ENCODE measurements at places on chromosomes 11 and 22.

DNA sequence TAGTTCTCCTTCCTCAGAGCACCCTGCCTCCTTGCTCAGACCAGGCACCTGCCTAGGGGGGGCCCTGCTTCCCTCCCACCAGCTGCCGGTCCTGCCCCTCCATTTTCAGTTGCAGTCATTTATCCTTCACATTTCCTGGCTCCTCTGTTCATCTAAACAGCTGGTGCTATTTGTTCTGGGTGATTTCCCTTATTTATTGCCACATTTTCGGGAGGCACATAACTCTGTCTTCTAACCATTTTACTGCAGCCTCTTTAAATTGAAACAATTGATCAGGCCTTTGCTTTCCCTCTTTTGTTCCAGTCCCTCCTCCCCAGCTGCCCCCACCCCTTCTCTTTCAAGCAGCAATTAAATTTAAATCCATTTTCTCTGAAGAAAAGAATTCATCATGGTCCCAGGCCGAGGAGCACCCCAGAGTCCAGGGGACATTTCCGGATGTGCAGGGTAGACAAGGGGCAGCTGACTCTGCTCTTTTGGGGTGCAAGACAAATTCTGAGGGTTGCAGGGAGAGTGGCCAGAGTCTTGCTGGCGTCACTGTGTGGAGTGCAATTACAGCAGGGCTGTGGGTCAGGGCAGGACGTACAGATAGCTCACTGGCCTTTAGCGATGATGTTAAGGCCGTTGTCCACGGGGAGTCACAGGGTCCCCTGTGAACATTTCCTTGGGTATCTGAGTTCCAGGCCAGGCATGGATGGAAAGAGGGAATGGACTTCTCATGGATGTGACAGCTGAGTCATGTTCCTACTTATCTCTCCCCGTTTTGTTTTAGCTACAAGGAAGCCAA, 476.4 kb downstream of the TBC1D22A start:
- DNase-seq: no peak

DNA sequence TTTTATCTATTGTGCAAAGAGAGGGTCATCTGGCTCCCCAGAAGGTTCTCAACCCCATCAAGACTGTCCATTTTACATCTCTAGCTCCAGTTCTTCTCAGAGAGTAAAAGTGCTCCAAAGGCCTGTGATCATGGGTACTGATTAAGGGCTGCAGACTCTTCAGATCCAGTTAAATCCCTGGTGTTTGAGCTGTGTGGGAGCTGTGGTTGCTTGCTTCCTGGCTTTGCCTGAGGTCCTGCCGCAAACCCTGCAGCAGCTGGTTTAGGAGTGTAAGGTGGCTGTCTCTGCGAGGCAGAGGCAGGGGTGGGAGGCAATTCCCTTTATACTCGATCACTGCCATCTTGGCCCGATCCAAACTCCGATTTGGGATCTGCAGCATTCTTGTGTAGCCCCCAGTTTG, 1.2 kb downstream of the MRPL17 start:
- DNase-seq: no peak

DNA sequence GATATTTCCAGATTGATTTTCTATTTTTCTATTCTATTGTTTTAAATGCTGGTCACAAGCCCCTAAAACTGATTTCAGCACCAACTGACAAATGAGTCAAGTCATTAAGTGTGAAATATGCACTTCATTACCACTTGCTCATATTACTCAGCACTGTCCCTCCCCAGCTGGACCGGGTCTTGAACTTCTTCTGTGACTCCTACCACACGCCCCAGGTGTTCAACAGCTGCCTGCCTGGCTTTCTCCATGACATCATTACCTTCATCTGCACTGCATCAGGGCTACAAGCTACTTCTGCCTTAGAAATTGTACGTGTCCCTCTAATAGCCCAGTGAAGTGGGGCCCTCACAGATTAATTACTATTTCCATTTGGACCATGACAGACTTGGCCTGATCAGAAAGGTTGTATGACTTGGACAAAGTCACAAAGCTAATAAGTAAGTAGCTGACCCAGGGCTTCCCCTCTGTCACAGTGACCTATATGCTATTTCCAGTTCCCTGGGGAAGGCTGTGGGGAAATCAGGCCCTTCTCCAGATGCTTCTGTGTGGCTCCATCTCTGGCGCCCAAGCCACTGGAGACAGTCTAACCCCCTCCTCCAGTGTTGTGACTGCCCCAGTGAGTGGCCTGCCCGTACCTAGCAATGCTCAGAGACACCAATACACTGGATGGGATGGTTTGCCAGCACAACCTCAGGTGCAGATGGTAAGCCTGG, 18.1 kb downstream of the TBC1D10A start:
- no peak for DNase-seq

- DNase-seq: peak; percentile 20
Measured at GRCh38 chr11:62909107-62909894, 11.9 kb downstream of the CHRM1 start.

- no peak for DNase-seq
Measured at GRCh38 chr11:1970956-1971355, 23.8 kb downstream of the MRPL23 start.

- peak; percentile 85 for DNase-seq
Measured at GRCh38 chr11:46345131-46345597, 2.1 kb upstream of the DGKZ start.

DNA sequence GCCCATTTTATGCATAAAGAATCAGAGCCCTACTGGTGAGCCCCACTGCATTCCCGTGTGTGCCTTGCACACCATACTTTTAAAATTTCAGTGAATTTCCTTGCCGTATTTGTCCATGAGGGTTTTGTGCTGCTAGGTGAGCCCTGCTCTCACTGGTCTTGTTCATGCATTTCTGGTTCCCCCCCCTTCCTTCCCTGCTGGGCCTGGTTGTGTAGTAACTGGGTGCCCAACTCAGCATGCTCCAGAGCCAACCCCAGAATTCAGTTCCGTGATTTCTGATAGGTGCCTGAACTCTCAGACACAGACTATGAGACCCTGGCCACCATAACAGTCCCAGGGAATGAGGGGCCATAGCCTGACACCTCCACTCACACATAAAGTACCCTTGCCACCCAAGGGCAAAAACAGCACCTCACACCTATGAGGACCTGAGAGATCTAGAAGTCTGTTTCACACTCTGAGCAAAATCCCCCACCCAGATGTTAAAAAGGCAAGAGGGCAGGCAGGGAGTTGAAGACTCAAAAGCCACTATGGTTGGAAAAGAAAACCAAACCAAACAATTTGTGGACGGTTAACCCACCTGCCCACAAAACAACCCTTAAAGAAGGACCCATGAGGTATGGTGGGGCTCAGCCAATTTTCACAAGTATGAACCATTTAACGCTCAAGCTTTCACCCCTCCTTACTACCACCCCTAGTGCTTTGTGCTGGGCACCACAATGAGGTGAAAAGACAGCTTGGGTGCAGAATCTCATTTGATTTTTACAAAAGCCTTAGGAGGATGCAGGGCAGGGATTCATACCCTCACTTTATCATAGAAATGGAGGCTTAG, 16.8 kb upstream of the IL10RA start:
- no peak for DNase-seq

DNA sequence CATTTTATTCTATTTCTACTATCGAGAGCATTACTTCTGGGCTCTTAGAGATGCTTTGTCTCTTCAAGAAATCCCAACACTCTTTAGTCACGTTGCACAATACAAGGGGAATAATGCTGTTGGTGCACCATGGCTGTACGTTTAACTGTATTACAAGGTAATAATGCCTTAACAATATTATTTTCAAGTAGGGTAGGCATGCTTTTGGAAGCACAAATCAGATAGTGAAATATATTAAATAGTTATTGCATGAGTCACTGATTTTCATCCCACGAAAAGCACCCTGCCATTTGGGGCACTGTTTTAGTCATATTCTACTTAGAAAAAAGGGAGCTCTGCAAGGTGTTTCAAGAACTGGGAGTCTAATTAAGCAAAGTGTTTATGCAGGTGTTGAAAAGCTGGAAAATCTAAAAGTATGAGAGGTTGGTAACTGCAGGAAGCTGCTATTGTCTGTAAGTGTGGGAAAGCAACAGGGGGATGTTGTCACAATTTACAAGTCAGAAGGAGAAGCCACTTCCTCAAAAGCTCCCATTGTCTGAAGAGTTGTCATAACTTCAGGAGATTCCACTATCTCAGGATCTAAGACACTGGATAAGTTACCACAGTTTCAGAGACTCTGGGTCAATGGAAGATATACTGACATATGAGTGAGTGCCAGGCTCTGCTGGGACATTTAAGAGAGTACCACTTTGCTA, 218.2 kb downstream of the JRKL start:
- DNase-seq: no peak

DNA sequence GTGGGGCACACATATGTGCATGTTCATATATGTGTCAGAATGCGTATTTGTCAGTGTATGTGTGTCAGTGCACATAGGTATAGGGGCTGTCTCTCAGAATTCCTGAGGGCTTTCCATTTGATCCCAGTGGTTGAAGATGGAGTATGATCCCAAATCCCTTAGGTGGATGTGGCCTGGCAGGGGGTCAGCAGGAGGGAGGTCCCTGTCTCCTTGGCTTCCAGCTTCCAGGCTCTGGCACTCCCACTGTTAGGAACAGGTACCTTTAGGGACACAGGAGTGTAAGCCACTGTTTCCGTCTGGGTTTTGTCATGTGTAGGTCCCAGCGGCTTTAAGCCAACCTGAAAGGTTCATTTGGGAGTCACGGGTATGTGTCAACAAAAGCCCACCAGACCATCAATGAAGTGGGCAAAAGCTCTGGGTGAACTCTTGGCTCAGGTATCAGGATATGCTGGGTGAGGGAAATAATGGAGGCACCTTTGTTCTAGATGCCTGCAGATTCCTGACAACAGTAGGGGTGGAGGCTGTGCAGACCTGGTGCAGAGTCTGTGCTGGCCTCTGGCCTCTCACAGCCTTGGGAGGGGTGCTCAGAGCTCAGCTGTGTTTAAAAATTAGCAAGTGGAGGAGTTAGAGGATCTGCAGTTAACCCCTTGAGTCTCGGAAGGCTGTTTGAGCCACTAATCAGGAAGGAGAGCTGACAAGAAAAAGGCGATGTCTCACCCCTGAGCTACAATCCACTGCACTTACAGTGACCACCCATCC, 9.0 kb downstream of the KCNQ1OT1 start:
- DNase-seq: no peak

GRCh38 chr11:123519055-123519796, 89.2 kb downstream of the GRAMD1B start:
- DNase-seq: no peak

GRCh38 chr22:41368543-41369423, 13.0 kb upstream of the TEF start:
- DNase-seq: no peak

DNA sequence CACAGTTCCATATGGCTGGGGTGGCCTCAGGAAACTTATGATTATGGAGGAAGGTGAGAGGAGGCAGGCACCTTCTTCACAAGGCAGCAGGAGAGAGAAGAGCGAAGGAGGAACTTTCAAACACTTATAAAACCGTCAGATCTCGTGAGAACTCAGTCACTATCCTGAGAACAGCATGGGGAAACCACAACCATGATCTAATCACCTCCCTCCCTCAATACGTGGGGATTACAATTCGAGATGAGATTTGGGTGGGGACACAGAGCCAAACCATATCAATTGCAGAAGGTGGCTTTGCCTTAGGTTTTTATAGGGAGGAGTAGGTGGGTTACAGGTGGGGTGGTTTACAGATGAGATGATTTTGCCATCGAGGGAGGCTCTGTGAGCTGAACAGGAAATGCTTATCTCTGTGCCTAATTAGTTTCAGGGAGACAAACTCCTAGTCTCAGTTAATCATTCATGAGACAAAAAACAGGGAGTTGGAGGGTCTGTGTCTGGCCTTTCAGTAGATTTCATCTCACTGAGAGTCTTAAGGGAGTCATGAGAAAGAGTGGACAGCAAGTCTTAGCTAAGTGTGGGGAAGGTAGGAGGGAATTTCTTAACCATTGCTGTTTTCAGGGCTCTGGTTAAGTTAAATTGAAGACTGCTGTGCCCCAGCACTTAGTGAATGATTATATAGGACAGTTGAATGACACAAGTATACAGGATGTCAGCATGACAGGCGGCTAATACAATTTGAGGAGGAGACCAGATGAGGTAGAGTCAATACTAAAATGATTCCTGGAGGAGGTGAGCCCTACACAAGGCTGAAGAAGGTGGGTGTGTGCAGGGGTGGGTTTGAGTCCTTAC, 47.7 kb downstream of the CWC15 start:
- DNase-seq: no peak

- peak; percentile 92 for DNase-seq
Measured at GRCh38 chr11:71452199-71453036, 585 bp upstream of the NADSYN1 start.

DNA sequence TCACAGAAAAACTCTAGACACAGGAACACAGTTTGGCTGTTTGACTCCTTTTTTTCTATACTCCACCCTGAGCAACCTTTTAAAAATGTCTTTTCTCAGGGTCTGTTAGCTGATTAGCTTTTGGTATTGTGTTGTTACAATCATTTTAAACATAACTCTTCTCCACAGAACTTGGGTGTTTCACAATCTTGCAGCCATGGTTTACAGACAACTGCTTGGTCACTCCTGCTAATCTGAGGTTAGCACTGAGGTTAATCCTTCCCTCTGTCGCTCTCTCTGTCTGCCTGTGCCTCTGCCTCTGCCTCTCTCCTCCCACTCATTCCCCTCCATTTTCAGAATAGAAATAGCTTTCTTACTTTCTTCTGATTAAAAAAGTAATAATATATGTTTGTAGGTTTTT, 62.4 kb upstream of the ZBED5 start:
- no peak for DNase-seq

GRCh38 chr11:44574610-44575287, 9.3 kb downstream of the CD82 start:
- DNase-seq: no peak

DNA sequence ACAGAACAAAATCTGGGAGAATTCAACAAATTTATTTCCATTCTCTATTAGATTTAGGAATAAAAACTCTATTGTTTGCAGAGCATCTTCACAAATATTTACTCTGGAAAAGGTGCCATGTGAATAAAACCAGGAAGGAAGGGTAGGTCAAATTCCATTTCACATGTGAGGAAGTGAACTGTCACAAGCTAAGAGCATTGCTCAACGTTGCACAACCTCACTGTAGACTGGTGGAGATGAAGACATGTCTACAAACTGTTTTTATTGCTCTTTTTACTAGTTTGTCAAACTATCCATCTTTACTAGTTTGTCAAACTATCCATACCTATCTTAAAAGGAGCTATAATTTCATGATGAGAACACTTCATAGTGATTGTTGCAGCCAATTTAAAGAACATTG, 236.4 kb downstream of the CNTN5 start:
- DNase-seq: no peak

DNA sequence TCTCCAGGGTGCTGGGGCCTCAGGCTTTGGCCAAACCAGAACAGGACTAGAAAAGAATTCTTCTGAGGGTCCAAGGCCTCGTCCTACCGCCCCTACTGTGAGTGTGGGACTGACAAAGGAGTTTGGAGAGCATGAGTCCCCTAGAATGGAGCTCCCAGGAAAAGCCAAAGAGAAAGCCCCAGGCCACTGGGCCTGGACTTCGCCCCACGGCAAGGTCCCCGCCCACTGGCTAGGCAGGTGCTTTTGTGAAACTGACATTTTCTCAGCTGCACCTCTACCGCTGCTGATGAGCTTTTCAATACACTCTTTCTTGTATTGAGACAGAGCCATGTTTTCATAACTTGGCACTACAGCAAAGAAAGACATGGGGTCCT, 9.7 kb upstream of the FGF3 start:
- DNase-seq: no peak

- peak; percentile 63 for DNase-seq
Measured at GRCh38 chr11:111324277-111324720, 26.0 kb downstream of the POU2AF3 start.

All from DMS79 treated with DMSO at 0.1 percent for 48 hours (cell line).